ENCODE measurements at places on chromosomes 13 and 19.

GRCh38 chr19:32041681-32042292, 303.6 kb upstream of the ZNF507 start:
- no peak for DNase-seq

DNA sequence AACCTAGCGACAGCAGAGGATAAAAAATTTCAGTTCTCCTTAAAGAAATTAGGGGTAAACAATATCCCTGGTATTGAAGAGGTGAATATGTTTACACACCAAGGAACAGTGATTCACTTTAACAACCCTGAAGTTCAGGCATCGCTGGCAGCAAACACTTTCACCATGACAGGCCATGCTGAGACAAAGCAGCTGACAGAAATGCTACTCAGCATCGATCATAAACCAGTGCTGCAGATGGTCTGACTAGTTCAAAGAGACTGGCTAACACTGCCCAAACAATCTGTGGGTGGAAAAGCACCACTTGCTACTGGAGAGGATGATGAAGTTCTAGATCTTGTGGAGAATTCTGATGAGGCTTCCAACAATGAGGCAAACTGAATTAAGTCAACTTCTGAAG, 19.9 kb upstream of the ACOD1 start:
- no peak for DNase-seq

DNA sequence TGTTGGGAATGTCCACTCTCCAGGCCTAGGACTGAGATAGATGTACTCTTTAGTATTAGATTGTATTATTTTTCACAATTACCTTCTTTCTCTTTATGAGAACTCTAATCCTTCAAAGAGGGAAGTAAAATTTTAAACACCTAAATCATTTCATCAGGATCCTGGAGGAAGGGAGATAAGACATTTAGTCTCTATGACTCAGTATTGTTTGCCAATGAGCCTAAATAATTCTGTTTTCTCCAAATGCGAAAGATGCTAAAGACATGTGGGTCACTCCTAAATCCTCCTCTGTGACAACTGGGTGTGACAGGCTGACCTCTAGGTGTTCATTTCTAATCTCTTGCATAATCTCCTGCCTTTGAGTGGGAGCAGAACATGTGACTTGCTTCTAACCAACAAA, 1736.6 kb upstream of the MIR17HG start:
- DNase-seq = no peak

GRCh38 chr13:91986761-91987483, 588.5 kb downstream of the GPC5 start:
- DNase-seq = no peak

DNA sequence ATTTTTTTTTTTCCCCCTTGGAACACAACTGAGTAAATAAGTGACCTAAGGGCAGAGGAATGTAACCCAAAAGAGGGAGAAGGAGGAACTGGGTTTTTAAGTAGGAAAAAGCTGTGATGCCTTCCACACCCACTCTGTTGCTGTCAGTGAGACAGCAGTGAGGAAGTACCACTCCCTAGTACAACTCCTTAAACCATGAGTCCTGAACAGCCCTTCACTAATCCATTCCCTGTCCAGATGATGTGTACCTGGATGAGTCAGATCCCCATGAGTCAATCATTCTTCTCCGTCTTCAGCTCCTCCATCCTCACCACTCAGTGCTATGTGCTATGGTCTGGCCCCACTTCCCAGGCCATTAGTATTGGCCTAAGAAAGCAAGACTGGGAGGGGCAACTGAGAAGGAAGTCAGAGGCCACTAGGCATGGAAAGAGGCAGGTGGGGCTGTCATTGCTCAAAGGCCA, 12.9 kb upstream of the CXCL17 start:
- DNase-seq = no peak
